ENCODE measurements at places on chromosomes 2 and 18. TPM values are rescaled to one million over a fixed set of nuclear protein-coding genes. Genes with fewer than 3 reads are reported as not detected.

DNA sequence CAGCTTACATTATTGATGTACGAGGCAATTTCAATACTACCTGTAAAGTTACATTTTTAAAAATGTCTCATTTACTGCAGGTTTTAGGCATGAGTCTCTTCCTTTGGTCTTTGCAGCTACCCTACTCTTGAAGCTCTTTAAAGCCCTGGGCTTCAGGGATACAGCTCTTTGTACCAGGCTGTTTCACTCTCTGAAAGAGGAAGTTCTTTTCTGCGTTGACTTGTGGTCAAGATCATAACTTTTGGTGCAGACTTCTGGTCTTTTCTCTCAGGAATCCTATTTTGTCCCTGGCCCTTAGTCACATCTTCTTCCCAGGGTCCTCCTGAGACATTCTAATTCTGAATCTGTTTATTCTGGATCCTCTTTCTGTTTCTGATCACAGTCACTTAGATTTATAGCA lies 16.6 kb upstream of the HRH4 start:
- no peak for DNase-seq

DNA sequence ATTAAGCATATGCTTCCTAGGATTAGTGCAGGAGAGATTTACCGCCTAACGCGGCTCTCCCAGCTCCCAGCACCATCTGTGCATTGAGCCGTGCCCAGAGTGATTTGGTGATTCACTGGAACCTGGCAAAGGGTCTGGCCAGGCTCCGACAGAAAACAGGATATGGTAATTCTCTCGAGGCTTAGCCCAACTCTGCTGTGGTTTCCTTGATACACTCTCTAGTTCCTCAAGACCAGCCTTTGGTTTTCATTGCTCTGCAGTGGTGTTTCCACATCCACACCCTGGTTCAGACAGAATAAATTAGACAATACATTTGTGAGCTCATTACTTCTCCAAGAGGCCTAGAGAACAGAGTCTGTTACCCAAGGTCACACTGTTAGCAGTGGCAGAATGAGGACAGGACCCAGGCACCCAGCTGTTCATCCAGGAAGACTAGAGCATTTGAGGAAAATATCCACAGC lies 23.0 kb upstream of the SMAD2 start:
- DNase-seq, result no peak

GRCh38 chr2:148885988-148886387 lies 11.0 kb downstream of the KIF5C start:
- no peak for DNase-seq

- no peak for DNase-seq
Observed at GRCh38 chr2:8582191-8582590, 99.7 kb upstream of the ID2 start.

GRCh38 chr2:239776436-239777005 lies 248.6 kb downstream of the NDUFA10 start:
- no peak for DNase-seq

GRCh38 chr2:38037757-38038621 lies 38.0 kb downstream of the CYP1B1 start:
- peak; percentile 47 for DNase-seq

- DNase-seq, result peak; percentile 99
Observed at GRCh38 chr2:26757873-26758789, 6.0 kb upstream of the SLC35F6 start.

DNA sequence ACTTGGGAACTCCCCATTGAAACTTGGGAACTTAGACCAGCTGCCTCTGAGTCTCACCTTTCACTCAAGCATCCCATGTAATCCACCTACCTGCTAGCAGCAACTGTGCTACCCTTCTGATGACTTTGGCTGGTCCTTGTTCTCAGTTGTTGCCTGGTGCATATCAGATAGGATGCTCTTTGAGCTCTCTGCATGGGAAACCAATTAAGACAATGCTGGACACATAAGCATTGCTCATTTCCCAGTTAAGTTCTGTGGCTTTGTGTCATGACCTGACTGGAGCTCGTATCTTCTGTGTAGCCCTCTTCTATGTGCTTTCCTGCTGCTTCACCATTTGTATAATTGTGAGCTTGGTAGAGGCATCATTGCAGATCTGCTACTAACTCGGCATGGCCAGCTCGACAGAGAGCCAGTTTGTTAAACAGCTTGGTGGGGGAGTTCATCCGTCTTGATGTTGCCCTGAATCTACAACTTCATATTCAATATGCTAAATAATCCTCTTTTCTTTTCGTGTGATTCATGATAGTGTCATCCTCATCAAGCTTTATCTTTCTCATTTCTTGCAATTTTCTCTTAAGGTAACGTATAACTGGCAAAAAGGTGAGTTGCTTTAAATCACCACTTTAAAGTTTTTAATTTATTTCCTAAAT lies 447.5 kb upstream of the SLC14A2 start:
- peak; percentile 80 for DNase-seq

GRCh38 chr2:121080013-121080772 lies 204.8 kb downstream of the TFCP2L1 start:
- DNase-seq, result peak; percentile 34

DNA sequence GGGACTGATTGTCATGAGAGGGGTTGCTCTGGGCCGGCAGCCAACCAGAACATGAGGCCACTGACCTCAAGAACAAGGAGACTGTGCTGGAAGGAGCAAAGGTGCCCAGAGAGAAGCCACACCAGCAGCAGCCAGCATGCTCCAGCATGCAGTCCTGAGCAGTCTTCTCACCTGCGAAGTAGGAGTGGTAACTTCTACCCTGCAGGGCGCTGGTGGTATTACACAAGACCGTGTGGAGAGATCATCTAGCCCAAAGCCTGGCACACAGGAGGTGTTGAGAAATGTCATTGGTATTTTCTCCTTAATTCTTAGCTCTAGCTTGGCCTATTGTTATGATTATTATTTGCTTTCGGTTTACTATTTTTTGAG lies 132.7 kb downstream of the TSN start:
- no peak for DNase-seq

DNA sequence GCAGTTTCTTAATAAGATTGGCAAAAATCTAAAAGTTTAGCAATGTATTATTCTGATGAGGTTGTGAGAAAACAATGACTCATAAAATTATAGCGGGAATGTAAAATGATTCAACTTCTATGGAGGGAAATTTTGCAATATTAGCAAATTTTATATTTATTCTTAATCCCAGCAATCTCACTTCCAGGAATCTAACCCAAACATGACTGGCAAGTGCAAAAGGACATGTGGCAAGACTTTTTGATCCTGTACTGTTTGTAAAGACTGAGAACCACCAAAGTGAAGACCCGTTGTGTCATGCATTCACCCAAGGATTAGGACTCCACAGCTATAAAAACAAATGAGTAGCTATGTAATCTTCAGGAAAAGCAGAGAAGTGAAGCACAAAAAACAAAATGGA lies 234.8 kb upstream of the KYNU start:
- no peak for DNase-seq

- no peak for DNase-seq
Observed at GRCh38 chr18:45817543-45817942, 7.9 kb upstream of the SIGLEC15 start.

- no peak for DNase-seq
Observed at GRCh38 chr2:104286841-104287240, 567.1 kb upstream of the POU3F3 start.

- no peak for DNase-seq
Observed at GRCh38 chr2:179893616-179894015, 32.2 kb upstream of the ZNF385B start.

GRCh38 chr18:50320719-50321118 lies 33.2 kb upstream of the CXXC1 start:
- DNase-seq, result no peak

GRCh38 chr2:226717719-226718118 lies 81.9 kb downstream of the IRS1 start:
- no peak for DNase-seq

DNA sequence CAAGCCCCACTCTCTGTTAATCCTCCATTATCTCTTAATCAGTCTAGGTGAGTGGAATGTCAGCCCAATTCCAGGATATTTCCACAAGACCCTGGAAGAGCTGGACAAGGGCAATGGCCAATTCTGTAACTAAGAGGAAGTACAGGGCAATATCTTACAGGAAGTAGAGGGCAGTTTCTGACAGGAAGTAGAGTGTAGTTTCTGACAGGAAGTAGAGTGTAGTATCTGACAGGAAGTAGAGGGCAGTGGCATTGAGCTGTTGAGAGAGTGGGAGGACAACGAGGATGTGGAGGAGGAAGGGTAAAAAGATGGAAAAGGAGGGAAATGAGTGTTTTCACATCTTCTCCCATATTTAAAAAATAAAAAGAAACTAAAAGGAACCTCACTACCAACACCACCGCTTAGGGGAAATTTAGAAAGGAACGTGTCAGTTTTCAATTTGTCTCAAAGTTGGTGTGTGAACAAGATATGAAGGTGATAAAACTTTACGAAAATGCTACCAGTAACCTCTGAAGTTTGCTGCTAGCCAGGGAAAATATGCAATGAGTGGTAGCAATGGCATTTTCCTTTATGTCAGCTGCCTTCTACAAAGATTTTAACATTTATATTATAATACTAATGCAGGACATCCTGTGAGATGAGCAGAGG lies 430.9 kb upstream of the HNRNPA3 start:
- no peak for DNase-seq

The ZNG1B gene
- total RNA-seq, result 7.0 TPM

The GDF7 gene
- under 0.01 TPM for total RNA-seq

The AQP12B gene
- not detected for total RNA-seq

The DCC gene
- 0.83 TPM for total RNA-seq

The IL1R2 gene
- total RNA-seq, result not detected

The BMP10 gene
- total RNA-seq, result not detected

The CRYGD gene
- total RNA-seq, result not detected

The STARD6 gene
- 0.28 TPM for total RNA-seq

The VIT gene
- under 0.01 TPM for total RNA-seq

The UGT1A5 gene
- total RNA-seq, result not detected

Data from IMR-90 (cell line).